ENCODE measurements at places on chromosomes 1 and 21. TPM values are rescaled to one million over a fixed set of nuclear protein-coding genes. Genes with fewer than 3 reads are reported as not detected.

DNA sequence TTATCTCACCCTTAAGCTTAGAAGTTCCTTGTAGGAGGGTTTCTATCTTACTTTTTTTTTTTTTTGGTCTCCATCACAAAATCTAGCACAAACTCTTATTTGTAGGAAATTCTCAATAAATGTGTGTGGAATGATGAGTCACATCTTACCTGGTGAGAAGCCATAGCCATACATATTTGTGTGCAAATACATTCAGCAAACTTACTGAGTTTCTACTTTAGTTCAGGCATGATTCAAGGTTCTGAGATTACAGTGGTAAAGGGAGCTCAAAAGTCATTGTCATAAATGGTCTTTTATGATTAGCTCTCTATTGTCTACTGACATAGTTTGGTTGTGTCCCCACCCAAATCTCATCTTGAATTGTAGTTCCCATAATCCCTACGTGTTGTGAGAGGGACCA lies 193.1 kb upstream of the UBE2U start:
- DNase-seq: no peak

DNA sequence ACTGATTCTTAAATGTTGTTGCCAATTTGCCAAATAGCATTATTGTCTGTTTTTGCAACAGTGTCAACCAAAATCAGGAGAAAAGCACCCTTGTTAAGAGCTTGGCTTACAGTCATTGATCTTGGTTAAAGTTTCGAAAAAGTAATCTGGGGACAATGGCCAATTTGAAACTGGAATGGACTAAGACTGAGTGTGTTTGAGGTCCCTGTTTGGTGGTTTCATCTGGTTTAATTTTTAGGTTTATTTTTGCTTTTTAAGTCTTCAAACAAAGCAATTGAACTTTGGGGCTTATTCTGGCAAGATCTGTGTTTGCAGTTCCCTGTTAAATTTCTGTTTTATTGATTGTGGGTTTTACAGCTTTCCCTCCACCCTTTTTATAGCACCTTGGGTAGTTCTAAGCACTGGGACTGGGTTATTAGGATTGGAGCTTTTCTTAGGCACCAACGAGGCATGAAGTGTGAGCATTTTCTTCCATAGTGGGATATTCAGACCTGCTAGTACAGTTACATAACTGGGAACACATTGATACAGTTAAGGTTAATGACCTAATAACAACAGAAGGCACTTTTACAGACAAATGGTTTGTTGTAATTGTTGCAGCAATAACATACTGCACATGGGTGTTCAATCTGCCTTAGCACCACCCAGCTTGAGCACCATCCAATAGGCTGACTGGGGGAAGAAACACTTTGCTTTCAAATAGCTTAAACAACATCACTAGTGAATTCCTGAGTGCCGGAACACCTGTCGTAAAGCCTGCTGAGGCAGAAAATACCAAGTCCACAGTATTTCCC lies 40.6 kb upstream of the MAP10 start:
- DNase-seq: no peak

DNA sequence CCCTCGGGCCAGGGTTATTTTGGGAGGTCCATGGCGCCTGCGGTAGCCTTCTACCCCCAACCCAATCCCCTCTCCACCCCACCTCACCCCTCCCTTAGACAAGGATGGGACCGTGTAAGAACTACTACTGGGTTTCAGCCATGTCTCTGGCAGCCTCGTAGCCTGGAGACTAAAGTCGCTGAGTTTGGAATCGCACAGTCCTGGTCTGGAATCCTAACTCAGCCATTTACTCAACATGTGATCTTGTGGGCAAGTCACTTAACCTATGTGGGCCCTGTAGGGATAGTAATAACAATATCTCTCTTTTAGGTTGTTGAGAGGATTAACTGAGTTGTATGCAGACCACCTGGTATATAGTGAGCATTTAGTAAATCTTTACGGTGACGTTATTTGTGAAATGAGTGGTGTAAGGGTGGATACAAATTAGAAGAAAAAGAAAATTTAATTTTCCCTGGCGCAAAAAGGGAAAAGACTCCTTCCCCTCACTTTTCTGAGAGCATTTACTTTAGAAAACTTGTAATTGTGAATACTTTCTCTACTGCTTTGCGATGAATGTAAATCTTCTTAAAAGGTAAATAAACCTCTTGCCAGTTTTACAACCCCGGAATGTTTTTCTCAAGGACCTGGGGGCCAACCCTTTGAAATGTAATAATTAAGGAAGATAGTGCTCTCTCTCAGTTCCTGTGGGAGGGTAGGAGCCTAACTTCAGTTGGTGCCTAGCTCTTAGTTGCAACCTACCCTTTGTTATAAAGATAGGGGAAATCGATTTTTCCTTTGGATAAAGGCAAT lies 615 bp upstream of the MRPS15 start:
- peak; percentile 49 for DNase-seq

DNA sequence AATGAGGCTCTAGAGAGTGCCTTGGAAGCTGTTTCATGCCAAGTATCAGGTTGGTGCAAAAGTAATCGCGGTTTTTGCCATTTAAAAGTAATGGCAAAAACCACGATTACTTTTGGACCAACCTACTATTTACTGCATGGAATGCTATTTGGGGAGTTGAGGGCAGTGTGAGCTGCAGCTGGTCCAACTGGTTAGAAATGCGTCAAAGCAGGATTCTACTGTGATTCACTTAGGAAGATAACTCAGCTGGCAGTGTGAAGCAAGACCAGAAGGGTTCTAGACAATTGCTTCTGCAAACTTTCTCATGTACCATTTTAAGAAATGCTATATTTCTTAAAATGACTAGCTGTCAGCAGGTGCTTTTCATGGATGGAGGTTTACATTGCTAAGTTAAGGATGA lies 21.2 kb upstream of the PLA2G2C start:
- no peak for DNase-seq

- no peak for DNase-seq
Measured at GRCh38 chr1:160171980-160172379, 18.4 kb upstream of the CASQ1 start.

EFCAB7 gene
- total RNA-seq: 9.6 TPM

- DNase-seq: peak; percentile 20
Measured at GRCh38 chr21:33403128-33403785, at the start of gene IFNGR2. IFNGR2 (plus strand) TSS chr21:33403413; CDS start chr21:33403544, 131 bp downstream.

DNA sequence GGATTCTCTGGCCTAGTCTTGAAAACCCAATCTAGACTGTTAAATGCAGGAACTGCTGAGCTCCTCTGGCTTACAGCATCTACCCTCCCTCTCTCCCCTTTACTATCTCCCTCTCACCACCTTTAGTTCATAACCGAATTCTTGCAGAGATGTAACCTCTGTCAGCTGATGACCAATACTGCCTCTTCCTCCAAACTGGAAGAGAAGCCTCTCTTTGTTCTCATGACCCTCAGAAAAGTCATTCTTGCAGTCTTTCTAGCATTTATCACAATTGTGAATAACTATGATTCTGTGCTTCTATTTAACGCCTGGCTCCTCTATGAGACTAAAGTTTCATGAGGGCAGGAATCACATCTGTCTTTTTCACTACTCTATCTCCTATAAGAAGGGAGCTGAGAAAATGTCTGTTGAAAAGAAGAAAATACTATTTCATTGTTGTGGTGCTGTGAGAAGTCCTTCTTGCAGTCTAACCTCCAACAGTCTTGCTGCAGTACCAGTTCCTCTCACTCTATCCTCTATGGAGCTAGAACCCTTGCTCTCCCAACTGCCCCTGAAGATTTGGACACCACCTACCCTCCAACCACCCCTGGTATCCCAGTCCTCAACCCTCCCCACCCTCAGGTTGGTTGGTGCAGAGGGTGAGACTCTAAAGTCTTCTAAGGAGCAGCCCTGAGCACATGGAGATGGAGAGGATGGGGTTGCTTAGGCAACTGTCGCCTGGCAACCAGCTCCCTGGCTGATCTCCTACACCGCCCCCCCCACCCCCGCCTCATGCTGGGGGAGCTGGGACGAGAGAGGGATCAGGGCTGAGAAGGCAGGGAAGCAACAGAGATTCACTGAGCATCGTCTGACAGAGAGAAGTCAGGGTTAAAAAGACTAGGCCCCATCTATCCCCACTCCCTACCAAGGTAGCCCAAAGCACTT lies 13.9 kb downstream of the MEF2D start:
- peak; percentile 74 for DNase-seq

DNA sequence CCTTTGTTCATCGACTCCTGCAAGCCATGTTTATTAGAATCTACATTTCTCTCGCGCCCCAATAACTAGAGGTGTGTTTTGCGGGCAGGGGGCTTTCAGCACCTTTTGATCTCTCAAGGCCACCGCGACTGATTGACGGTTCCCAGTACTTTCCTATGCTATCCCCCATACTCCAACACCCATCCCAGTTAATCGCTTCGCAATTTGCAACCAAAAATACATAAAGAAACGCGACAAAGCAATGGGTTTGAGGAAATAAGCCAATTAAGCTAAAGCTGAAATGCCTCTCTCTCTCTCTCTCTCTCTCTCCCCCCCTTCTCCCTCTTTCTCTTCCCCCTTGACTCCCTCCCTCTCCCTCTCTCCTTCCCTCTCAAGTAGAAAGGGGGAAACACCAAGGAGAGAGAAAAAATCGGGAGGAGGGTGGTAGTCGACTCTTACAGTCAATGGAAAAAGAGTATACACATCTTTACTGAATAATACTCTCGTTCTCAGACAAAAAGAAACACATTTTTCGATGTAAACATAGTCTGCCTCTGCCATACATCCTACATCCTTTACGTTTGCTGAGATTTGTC lies 128.0 kb upstream of the DPYD start:
- no peak for DNase-seq

- peak; percentile 7 for DNase-seq
Measured at GRCh38 chr1:62689524-62689923, 1.3 kb upstream of the DOCK7 start.

GRCh38 chr1:186662752-186663151 lies 17.5 kb downstream of the PTGS2 start:
- DNase-seq: no peak

DNA sequence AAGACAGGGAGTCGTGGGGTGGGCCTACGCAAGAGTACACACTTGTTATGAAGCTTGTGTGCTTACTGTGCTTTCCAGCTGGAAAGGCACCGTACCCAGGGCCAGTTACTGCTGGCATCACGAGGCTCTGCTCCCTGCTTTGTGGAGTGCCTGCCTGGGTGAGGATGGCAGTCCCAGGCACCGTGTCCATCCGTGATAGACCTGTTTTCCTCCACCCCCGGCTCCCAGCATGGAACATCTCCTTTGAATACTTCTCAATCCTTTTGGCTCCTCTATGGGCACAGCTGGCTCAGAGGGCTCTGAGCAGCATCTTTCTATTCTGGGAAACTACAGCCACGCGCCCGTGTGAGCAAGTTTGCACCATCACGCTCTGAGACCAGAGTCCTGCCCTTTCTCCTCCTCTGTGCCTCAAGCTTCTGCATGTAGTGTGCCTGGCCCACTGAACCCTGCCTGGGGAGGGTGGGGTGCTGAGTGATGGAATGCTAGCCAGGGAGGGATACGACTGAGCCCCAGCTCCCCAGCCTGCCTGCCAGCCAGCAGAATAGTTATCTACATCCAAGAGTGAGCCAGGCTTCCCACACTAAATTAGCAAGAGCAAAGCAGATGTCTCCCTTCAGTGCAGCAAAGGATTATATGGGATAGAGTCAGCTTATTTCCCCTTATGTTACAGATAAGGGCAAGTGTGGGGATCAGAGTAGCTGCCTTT lies 7.1 kb upstream of the TNR start:
- no peak for DNase-seq

DNA sequence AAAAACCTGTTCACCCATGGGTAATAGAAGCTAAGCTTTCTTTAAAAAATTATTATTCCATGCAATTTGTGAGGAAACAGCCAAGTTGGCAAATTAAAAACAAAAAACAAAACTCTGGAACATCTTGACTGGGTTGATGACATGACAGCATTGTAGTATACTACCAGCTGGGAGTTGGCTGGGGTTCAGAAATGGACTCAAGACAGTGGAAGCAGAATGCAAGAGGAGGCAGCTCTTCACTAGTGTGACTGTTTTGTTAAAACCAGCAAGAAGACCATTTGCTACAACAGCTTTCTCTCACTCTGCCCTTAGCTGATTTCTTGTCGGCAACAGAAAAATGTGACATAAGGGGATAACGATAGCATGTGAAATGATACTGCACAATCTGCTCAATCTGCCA lies 1298.9 kb upstream of the ADGRL4 start:
- no peak for DNase-seq

OPRD1 gene
- not detected for total RNA-seq

GRCh38 chr21:32412162-32413014 lies at the start of gene EVA1C:
EVA1C (plus strand) TSS chr21:32412706; CDS start chr21:32412854, 148 bp downstream.
- DNase-seq: no peak

DNA sequence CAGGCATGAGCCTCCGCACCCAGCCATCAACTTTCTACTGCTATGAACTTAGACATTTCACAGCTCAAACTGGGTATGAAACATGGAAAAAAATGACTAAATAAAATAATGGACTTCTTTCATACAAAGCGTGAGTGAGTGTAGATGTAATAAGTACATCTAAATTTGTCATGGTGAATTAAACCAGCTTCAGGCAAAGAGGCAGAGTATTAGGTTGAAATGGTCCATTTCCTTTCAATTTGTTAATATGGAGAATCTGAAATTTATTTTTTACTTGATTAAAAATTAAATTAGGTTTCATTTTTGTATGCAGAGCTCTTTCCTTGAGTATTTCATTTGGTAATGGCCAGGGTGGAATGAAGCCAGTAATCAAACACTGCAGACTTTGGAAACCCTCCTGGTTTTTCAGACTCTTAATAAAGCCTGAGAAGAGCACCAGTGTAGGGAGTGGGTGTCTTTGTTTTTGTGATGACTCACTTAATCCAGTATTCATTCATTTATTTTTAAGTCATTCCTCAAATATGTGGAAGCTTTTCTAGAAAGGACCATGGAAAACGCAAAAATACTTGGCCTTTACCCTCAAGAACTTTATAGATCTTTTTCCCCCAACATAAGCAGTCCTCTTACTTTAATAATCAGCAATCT lies 49.2 kb downstream of the ALG14 start:
- DNase-seq: no peak

GRCh38 chr21:15121655-15122120 lies 56.9 kb upstream of the NRIP1 start:
- no peak for DNase-seq

DNA sequence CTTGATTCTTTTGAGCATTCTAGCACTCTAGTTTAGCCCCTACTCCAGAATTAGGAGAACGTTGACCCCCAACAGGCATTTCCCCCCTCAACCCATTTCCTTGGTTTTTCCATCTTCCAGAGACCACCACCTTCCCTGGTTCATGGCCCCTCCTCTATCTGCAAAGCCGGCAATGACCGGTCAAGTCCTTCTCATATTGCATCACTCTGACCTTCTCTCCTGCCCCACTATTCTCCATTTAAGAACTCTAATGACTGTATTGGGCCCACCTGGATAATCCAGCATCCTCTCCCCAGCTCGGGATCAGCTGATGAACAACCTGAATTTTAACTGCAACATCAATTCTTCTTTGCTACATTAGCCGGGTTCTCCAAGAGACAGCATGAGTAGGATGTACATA lies 437.4 kb downstream of the NPHP4 start:
- DNase-seq: no peak
